ENCODE measurements at places on chromosomes 1 and 21. TPM values are rescaled to one million over a fixed set of nuclear protein-coding genes. Genes with fewer than 3 reads are reported as not detected.

GRCh38 chr1:230274254-230274653, 151.9 kb downstream of the PGBD5 start:
- H3K4me1 ChIP-seq = peaks cover 11% of the 10 kb centered on the region
- DNase-seq = peak; percentile 40
- H3K27ac ChIP-seq = no peak overlapping the region
- no peaks in the 10 kb centered on the region for H3K27me3 ChIP-seq

DNA sequence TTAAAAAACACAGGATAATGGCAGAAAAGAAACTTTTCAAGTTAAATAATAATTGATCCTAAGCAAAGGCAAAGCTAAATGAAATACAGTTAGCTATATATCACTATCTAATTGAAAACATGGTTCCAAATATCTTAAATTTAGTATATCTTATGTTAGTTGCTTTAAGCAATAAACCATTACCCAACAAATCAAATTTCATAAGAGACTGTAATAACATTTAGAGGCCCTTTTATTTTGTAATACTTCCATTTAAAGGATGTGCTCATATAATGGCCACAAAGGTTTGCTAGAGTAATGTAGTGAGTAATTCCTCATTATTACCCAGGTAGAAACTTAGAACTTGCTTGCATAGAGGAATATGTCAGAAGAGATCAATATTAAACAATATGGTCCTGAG, 32.3 kb downstream of the RPL5 start:
- no peaks in the 10 kb centered on the region for H3K36me3 ChIP-seq
- peaks cover 7% of the 10 kb centered on the region for H3K4me1 ChIP-seq
- no peak for DNase-seq
- no peak overlapping the region for H3K4me3 ChIP-seq
- H3K27ac ChIP-seq = no peak overlapping the region

GRCh38 chr1:202873026-202873425, 15.9 kb downstream of the RABIF start:
- no peak for DNase-seq
- H3K27ac ChIP-seq = no peak overlapping the region
- H3K4me3 ChIP-seq = no peak overlapping the region

DNA sequence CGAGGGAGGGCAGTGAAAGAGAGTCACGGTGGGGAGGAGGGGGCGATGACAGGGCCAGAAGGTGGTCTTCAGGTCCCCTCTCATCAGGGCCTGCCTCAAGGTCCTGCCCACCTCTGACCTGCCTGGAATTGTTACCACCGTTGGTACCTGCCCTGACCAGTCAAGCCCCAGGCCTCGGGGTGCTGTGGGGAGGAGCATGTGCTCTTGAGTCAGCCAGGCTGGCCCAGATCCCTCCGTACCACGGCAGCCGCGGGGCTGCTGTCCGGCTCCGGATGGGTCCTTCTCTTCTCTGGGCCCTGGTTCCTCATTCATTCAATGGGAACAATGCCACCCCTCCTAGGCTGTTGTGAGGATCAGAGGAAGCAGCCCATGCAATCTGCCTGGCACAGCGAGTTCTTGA, 22.0 kb downstream of the SERINC2 start:
- no peak overlapping the region for H3K4me3 ChIP-seq
- H3K4me1 ChIP-seq = no peaks in the 10 kb centered on the region
- H3K36me3 ChIP-seq = no peaks in the 10 kb centered on the region
- no peaks in the 10 kb centered on the region for H3K27me3 ChIP-seq
- no peak overlapping the region for H3K27ac ChIP-seq
- peak; percentile 54 for DNase-seq

GRCh38 chr1:193476748-193477147, 290.3 kb upstream of the B3GALT2 start:
- DNase-seq = no peak
- H3K27me3 ChIP-seq = no peaks in the 10 kb centered on the region
- no peaks in the 10 kb centered on the region for H3K36me3 ChIP-seq
- H3K4me3 ChIP-seq = no peak overlapping the region
- H3K27ac ChIP-seq = no peak overlapping the region
- H3K4me1 ChIP-seq = no peaks in the 10 kb centered on the region

- no peak overlapping the region for H3K4me3 ChIP-seq
- peaks cover 48% of the 10 kb centered on the region for H3K27me3 ChIP-seq
- no peaks in the 10 kb centered on the region for H3K4me1 ChIP-seq
- H3K36me3 ChIP-seq = no peaks in the 10 kb centered on the region
Measured at GRCh38 chr1:37763791-37764413, 1.0 kb downstream of the EPHA10 start.

GRCh38 chr1:18166341-18166740, 58.7 kb downstream of the IGSF21 start:
- no peak overlapping the region for H3K4me3 ChIP-seq
- no peaks in the 10 kb centered on the region for H3K27me3 ChIP-seq
- no peak overlapping the region for H3K27ac ChIP-seq
- DNase-seq = no peak

DNA sequence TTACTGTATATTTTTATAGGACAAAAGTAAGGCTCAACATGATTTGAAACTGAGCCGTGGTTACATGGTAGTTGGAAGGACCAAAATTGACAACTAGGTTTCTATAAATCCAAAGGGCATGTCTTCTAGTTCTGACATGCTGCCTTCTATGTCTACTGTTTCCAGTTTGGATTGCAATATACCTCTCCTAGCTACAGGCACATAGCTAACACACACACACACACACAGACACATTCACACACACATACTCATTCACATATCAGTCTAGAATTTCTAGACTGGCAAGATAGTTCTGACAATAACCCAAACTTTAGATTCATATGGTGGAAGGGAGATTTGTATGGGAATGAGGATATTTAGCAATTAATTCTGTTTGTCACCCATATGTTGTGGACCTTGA, 544.8 kb upstream of the CAMK1G start:
- H3K4me1 ChIP-seq = no peaks in the 10 kb centered on the region
- no peak overlapping the region for H3K27ac ChIP-seq
- H3K27me3 ChIP-seq = no peaks in the 10 kb centered on the region
- DNase-seq = no peak
- no peak overlapping the region for H3K4me3 ChIP-seq

DNA sequence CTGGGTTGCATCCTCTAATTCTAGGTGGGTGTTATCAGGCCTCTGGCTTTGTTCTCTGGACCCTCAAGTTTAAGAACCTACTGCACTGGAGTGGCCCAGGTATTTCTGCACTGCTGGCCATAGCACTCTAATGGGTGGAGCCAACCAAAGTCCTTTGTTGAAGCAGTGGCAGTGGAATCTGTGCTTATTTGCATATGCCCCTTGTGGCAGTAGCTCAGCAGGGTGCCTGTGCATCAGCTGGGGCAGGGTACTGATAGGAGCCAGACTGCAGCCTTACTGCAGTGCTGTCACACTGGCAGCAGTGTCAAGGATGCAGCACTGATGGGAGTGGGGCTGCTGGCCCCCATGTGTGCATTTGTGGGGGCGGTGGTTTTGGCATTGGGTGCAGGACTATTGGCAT, 660.6 kb downstream of the LRRIQ3 start:
- no peaks in the 10 kb centered on the region for H3K27me3 ChIP-seq
- no peaks in the 10 kb centered on the region for H3K4me1 ChIP-seq
- no peak overlapping the region for H3K27ac ChIP-seq
- no peaks in the 10 kb centered on the region for H3K36me3 ChIP-seq
- no peak for DNase-seq

GRCh38 chr1:184191181-184191621, 139.7 kb downstream of the TSEN15 start:
- DNase-seq = peak; percentile 88
- H3K27ac ChIP-seq = no peak overlapping the region
- H3K36me3 ChIP-seq = no peaks in the 10 kb centered on the region
- no peaks in the 10 kb centered on the region for H3K27me3 ChIP-seq

DNA sequence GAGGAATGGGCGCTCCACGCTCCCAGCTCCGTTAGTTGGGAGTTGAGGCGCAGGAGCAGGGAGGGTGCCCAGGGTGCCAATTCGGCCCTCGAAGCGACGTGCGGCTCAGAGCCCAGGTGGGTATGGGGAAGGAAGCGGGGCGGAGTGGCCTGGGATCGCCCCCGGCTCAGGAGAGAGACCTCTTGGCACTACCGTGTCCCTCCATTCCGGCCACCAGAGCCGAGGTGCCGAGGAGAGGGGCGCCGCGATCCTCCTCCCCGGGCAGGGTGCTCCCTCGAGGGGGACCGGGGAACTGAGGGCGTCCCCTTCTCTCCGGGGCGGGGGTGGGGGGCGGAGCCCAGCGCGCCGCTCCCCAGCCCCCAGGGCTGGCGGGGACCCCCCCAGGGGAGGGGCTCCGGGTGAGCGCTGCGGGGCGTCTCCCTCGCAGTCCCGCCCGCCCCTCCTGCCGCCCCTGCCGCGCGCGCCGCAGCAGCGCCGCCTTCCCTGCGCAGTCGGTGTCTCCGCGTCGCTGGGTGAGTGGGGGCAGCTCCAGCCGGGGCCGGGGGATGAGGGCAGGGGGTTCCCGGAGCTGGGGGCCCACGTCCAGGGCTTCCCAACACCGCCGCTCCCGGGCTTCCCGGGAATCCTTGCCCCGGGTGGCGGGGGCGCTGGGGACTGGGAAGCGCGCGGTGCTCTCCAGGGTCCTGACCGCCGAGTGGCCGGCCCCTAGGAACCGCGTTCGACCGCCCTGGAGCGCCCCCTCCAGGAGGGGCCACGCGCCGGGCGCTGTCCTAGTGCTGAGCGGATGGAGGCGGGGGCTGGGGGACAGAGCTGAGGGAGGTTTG, at the start of gene HPCA:
Gene HPCA (plus strand): TSS at position 488 of the 824 bp plus-strand sequence. CDS start 2,408 bp downstream, outside the sequence.
- peaks cover 15% of the 10 kb centered on the region for H3K4me1 ChIP-seq
- peak within 1 kb of the TSS; percentile 17 for H3K4me3 ChIP-seq
- H3K27me3 ChIP-seq = peaks cover 16% of the 10 kb centered on the region
- no peaks in the 10 kb centered on the region for H3K36me3 ChIP-seq
- DNase-seq = no peak
- no peak within 1 kb of the TSS for H3K27ac ChIP-seq

DNA sequence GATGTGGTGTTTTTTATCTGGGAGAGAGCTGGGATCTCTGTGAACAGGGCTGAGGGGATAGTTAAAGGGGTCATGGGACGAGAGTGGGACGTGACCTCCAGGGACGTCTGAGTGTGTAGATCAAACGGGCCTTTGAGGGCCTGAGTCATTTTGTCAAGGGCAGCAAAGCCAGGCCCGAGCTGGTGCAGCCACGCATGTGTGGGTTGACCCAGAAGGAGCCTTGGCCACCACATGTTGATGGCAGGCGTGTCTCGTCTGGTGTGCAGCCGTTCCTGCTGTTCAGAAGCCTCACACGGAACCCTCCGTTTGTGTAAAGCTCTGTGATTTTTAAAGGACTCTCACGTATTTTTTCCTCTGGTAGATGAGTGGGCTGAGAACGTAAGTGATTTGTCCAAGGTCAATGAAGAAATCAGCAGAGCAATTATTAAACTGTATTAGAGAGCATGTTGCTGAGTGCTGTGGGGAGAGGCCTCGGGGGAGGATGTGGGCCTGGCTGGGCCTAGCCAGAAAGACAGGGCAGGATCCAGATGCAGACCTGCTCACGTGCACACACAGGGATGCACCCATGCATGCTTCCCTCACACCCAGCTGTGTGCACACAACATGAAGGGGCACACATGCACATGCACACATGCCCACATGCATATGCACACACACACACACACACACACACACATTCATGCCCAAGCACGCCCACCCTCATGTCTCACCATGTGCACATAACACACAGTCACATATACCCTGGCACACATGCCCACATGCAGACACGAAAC, 89.8 kb downstream of the AJAP1 start:
- no peaks in the 10 kb centered on the region for H3K4me1 ChIP-seq
- DNase-seq = no peak
- H3K27ac ChIP-seq = no peak overlapping the region
- no peaks in the 10 kb centered on the region for H3K36me3 ChIP-seq
- peaks cover 2% of the 10 kb centered on the region for H3K27me3 ChIP-seq
- no peak overlapping the region for H3K4me3 ChIP-seq

- no peaks in the 10 kb centered on the region for H3K27me3 ChIP-seq
- DNase-seq = peak; percentile 80
- H3K27ac ChIP-seq = peak within 1 kb of the TSS; percentile 8
Measured at GRCh38 chr1:116667575-116668105, at the start of gene IGSF3. TSS of gene IGSF3 (minus strand) at chr1:116667733. CDS start at chr1:116666326, 1,407 bp downstream.

- H3K27me3 ChIP-seq = no peaks in the 10 kb centered on the region
- no peak overlapping the region for H3K4me3 ChIP-seq
- no peak for DNase-seq
- no peak overlapping the region for H3K27ac ChIP-seq
- no peaks in the 10 kb centered on the region for H3K4me1 ChIP-seq
Measured at GRCh38 chr1:17700945-17701810, 54.0 kb upstream of the ACTL8 start.

GRCh38 chr1:113782406-113782805, 23.1 kb upstream of the PHTF1 start:
- no peak for DNase-seq
- no peak overlapping the region for H3K27ac ChIP-seq
- H3K4me3 ChIP-seq = no peak overlapping the region
- H3K27me3 ChIP-seq = no peaks in the 10 kb centered on the region

DNA sequence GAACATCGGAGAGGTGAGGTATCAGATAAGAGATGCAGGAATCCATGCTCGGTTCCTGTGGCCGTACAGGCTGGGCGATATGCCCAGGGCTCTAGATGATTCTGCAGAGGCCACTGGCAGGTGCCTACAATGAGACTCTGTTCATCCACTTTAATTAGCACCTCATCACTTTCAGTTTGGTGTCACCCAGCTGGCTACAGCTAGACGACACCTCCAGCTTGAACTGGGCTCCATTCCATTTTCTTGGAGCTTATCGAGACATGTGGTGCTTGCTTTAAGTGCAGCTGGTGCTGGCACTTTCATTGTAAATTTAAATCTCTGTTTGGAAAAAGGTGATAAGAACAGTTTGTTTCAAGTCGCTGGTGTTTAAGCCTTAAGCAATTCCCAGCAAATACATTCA, 322.5 kb upstream of the ADGRL2 start:
- no peak overlapping the region for H3K4me3 ChIP-seq
- H3K36me3 ChIP-seq = no peaks in the 10 kb centered on the region
- peak overlapping the region; percentile 50 for H3K27ac ChIP-seq
- H3K27me3 ChIP-seq = no peaks in the 10 kb centered on the region
- DNase-seq = no peak
- no peaks in the 10 kb centered on the region for H3K4me1 ChIP-seq

DNA sequence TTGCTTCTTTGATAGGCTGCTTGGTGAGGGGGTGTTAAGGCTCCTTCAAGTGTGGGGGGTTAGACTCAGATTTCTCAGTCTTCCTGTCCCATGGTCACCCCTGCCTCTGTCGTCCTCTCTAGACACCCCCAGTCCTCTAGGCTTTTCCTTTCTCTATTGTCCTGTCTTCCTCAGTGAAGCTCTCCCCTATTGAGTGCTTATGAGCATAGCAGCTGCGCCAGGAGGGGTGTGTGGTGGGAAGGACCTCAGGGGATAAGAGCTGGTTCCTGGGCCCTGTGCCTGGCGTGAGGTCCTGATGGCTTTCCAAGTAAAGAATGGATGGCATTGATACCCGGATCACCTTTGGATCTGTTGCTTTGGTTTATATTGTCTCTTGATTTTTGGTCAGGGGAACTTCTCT, 69.1 kb downstream of the DIP2A start:
- H3K36me3 ChIP-seq = peaks cover 9% of the 10 kb centered on the region
- H3K27me3 ChIP-seq = no peaks in the 10 kb centered on the region
- no peak overlapping the region for H3K4me3 ChIP-seq
- no peak overlapping the region for H3K27ac ChIP-seq
- DNase-seq = no peak

- H3K27me3 ChIP-seq = no peaks in the 10 kb centered on the region
- no peaks in the 10 kb centered on the region for H3K4me1 ChIP-seq
- H3K27ac ChIP-seq = no peak overlapping the region
- no peak overlapping the region for H3K4me3 ChIP-seq
Measured at GRCh38 chr21:42964546-42965210, 9.7 kb upstream of the PKNOX1 start.

Gene CLDN17
- total RNA-seq = not detected

Gene PYHIN1
- total RNA-seq = 0.36 TPM

Gene PLCH2
- 1.7 TPM for total RNA-seq

Gene LEFTY2
- 5.0 TPM for total RNA-seq

Gene HEYL
- 4.3 TPM for total RNA-seq

All from sigmoid colon (tissue), 7 donors.